Activated B cell treated with CpG ODN at 0.5 μM for 24 hours (primary cell): ENCODE measurements at places on chromosomes 6 and 20. TPM values are rescaled to one million over a fixed set of nuclear protein-coding genes. Genes with fewer than 3 reads are reported as not detected.

Gene BHLHE23
- not detected in 2 replicates for total RNA-seq

Gene PPP1R14C
- total RNA-seq, result 0.11 and 0.32 TPM in 2 replicates

Gene TNFAIP3
- total RNA-seq, result 207 and 226 TPM in 2 replicates

Gene NKX2-2
- total RNA-seq, result not detected in 2 replicates

Gene STAU1
- 39.3 and 40.3 TPM in 2 replicates for total RNA-seq

Gene DLL1
- total RNA-seq, result 0.32 and 0.53 TPM in 2 replicates

Gene COL21A1
- not detected in 2 replicates for total RNA-seq

Gene FOXS1
- not detected in 2 replicates for total RNA-seq

Gene ACOT8
- total RNA-seq, result 24.5 and 27.3 TPM in 2 replicates

Gene MED23
- 45.3 and 51.0 TPM in 2 replicates for total RNA-seq

Gene PCK1
- total RNA-seq, result not detected in 2 replicates

Gene FAM229B
- 2.0 and 2.6 TPM in 2 replicates for total RNA-seq

Gene ZNF335
- total RNA-seq, result 39.2 and 49.6 TPM in 2 replicates

Gene KCNK16
- total RNA-seq, result not detected in 2 replicates

Gene CCN6
- not detected in 2 replicates for total RNA-seq

Gene PRR3
- total RNA-seq, result 24.1 and 29.5 TPM in 2 replicates

Gene TMEM217
- 0.54 and 1.0 TPM in 2 replicates for total RNA-seq

Gene PRSS16
- total RNA-seq, result 0.73 and 0.91 TPM in 2 replicates

Gene PSMB9
- 198 and 223 TPM in 2 replicates for total RNA-seq

Gene AK9
- total RNA-seq, result 9.1 and 10.6 TPM in 2 replicates

Gene LY6G6F
- not detected in 2 replicates for total RNA-seq

Gene ULBP3
- total RNA-seq, result 0.46 and 0.80 TPM in 2 replicates

Gene FAM209B
- 1.4 and 1.5 TPM in 2 replicates for total RNA-seq

Gene DEFB124
- total RNA-seq, result not detected in 2 replicates

Gene LCA5
- 0.17 and 0.18 TPM in 2 replicates for total RNA-seq

Gene PTCRA
- not detected in 2 replicates for total RNA-seq

Gene SEL1L2
- not detected in 2 replicates for total RNA-seq

Gene PRDM1
- 16.3 and 16.4 TPM in 2 replicates for total RNA-seq

Gene BCAS1
- total RNA-seq, result 1.3 and 1.7 TPM in 2 replicates

Gene ARMC12
- 0.89 and 1.1 TPM in 2 replicates for total RNA-seq

Gene OTOR
- not detected in 2 replicates for total RNA-seq

Gene CENPW
- 4.4 and 5.2 TPM in 2 replicates for total RNA-seq

Gene AIF1
- 1.4 and 2.0 TPM in 2 replicates for total RNA-seq

Gene TRIM31
- not detected in 2 replicates for total RNA-seq

Gene NOTCH4
- 3.3 and 4.0 TPM in 2 replicates for total RNA-seq

Gene SLPI
- not detected in 2 replicates for total RNA-seq

Gene KHDC1L
- not detected in 2 replicates for total RNA-seq

Gene DZANK1
- 5.3 and 6.0 TPM in 2 replicates for total RNA-seq

Gene CDSN
- not detected in 2 replicates for total RNA-seq

Gene FGD2
- 362 and 435 TPM in 2 replicates for total RNA-seq

Gene ANKEF1
- 2.0 and 2.6 TPM in 2 replicates for total RNA-seq

Gene TMEM200A
- 0.69 and 1.1 TPM in 2 replicates for total RNA-seq

Gene ZNF391
- 4.8 and 5.9 TPM in 2 replicates for total RNA-seq

Gene FNDC11
- 0.78 and 1.3 TPM in 2 replicates for total RNA-seq

Gene CDH4
- not detected in 2 replicates for total RNA-seq

Gene ZNF217
- total RNA-seq, result 70.0 and 80.3 TPM in 2 replicates

Gene B3GAT2
- not detected in 2 replicates for total RNA-seq

Gene ATP6V1G2
- 1.9 and 3.2 TPM in 2 replicates for total RNA-seq

Gene RBPJL
- not detected in 2 replicates for total RNA-seq

Gene PACRG
- not detected in 2 replicates for total RNA-seq

Gene ZBTB46
- 0.46 and 0.49 TPM in 2 replicates for total RNA-seq
